CD4-positive, alpha-beta T cell treated with Interleukin-17A for 1 hour (primary cell): ENCODE measurements at places on chromosomes 2 and 18.

- DNase-seq = no peak
Observed at GRCh38 chr2:154032220-154032619, 160.5 kb downstream of the GALNT13 start.

DNA sequence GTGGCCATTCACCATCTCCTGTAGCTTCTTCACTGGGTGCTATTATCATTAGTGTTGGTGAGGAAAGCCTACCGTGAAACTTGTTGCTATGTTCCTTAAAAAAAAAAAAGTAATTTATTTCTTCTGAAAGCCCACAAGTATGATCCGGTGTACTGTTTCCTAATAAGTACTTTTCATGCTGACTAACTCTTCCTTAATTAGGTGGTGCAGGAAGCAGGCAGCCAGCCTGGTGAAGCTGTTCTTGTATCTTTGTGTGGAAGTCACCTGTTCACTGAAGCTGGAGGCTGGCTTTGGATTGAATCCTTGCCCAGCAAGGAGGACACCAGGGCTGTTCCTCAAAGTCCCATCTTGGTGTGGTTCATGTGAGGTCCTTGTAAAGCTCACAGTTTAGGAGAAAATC, 321.7 kb upstream of the THSD7B start:
- DNase-seq = no peak

DNA sequence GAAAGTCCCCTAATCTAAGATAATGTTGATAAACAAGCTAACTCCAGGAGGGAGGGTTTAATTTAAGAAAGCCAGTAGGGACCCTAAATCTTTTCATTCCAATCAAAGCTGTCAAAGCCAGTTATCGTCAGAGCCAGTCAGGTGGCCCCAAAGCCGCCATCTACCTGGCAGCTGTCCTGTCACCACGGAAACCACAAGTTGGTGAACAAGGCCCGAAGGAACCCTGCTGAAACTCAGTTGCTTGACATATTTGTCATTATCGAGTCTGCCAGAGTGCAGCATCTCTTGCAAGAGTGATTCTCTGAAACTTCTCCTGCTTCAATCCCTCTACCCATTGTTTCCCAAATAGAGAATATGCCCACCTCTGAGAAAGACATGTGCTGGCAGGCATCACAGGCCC, 30.8 kb upstream of the POLE4 start:
- no peak for DNase-seq

GRCh38 chr2:1823187-1824169, 79.2 kb upstream of the PXDN start:
- no peak for DNase-seq

- DNase-seq = no peak
Observed at GRCh38 chr18:69031571-69031970, 233.7 kb downstream of the CCDC102B start.

DNA sequence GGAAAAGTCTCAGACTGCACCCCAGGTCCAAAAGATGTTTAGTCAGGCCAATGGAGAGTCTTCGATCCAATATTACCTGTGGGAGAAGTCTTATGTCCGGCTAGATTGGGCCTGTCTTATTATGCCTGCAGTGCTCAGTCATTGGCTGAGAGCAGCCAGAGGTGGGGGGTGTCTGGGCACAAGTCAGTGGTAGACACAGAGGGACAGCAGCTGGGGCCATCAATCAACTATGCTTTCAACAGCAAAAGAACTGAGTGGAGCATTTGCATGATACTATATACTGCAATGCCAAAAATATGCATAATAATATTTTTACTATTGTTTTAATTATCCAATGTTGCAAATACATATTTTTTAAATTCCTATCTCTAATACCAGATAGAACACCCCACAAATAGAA, 298.6 kb upstream of the CDH20 start:
- DNase-seq = no peak
